ENCODE measurements at places on chromosomes 5 and 9. TPM values are rescaled to one million over a fixed set of nuclear protein-coding genes. Genes with fewer than 3 reads are reported as not detected.

DNA sequence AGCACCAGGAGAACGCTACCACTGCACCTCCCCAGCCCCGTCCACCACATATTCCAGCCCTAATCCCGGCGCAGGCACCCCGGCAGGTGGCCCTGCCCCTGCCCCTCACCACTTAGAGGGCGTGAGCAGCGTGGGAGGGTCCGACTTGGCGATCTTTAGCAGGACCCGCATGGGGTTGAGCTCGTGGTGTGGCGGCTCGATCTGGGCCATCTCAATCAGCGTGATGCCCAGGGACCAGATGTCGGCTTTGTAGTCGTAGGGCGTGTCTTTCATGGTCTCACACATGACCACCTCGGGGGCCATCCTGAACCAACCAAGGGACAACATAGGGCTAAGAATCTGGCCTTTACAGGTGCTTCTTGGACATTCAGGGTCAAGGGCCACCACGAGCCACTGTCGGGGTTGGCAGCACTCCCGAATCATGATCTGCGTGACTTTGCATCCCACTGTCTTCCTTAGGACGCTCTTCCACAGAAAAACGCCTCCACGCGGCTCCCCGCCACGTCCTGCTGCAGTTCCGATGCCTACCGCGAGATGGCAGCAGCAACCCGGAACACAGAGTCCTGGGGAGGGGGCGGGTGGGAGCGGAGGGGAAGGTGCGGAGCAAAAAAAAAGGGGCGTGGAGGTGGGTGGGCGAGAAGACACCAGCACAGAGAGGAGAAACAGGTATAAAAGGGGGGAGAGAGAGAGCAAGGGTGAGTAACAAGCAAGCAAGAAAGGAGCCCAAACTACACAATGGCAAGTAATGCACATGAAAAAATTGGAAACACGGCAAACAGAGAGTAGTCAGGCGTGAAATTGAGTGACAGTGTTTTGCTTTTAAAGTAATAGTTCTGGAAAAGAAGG, 81.3 kb downstream of the STK10 start:
- DNase-seq = no peak

DNA sequence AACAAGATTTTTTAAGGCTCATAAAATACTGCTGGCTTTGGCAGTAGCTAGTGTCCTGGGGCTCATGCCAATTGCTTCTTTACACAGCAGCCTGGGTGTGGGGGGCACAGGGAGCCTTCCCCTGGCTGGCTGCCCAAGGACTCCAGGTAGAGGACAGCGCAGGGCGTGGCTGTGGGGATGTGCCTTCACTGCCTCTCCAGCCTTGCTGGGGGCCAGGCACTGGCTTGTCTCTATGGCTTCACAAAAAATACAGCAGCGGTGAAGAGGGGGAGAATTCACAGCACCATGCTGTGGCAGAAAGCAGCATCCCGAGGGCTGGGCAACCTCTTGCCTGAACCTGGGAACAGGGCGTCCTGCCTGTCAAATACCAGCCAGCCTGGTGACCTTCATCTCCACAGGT, 57.4 kb downstream of the DAP start:
- DNase-seq = no peak

DNA sequence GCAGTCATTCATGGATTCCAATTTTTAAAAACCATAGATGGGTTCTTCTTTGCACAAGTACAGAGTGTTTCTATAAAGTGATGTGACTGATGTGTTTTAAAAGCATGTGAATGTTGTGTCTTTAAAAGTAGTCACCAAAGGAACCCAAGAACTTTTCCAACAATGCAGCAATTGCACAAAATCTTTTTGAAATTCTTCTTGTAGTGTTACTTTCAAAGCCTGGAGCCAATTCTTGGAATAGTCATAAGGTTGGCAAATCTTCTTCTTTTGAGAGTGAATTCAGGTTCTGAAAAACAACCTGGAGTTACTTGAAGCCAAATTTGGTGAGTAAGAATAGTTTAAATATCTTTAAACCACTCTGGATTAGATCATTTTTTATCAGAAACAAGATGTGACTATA, 10.5 kb downstream of the GRAMD2B start:
- no peak for DNase-seq

- DNase-seq = no peak
Observed at GRCh38 chr5:142777850-142778249, 7.7 kb downstream of the ARHGAP26 start.

GRCh38 chr9:75041041-75041440, 12.9 kb upstream of the CARNMT1 start:
- no peak for DNase-seq

DNA sequence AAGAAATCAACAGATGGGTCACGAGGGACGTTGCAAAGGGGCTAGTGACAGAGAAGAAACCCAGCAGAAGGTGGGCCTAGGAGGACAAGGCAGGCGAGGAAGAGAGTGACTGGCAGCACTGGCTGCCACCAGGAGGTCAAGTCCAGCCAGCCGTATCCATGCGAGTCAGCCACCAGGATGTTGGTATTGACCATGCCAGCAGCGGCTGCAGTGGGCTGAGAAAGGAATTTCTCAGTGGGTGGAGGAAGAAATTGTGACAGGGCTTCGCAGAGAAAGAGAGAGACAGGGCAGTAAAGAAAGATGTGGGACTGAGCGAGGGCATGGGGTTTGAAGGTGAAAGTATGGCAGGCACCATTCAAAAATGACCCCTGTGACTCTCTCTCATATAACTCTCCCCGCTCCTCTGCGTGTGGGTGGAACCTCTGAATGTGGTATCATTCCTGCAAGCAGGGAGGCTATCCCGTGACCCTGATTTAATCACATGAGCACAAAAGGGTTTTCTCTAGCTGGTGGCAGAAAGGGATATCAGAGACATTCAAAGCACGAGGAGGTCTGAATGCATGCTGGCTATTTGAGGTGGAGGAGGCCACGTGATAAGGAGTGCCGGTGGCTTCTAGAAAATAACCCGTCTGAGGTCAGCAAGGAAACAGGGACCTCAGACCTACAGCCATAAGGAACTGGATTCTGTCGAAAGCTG, 45.4 kb upstream of the FBXW11 start:
- no peak for DNase-seq

- no peak for DNase-seq
Observed at GRCh38 chr9:93317495-93318094, 133.7 kb downstream of the WNK2 start.

DNA sequence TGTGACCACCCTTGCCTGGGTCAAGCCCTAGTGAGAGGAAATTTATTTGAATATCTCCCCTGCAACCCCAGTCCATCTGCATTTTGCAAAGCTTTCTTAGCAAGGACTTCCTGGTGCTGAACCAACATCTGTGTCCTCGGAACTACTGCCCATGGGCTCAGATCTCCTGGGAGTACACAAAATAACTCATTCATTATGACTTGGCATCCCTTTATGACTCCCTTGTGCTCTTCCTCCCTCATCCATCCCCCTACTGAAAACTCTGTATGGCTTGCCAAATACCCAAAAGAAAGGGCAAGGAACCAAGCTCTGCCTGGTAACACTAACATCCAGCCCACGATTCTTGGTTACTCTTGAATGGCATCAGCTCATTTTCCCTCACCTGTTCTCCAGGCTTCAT, 368.5 kb downstream of the NTRK2 start:
- DNase-seq = no peak

DNA sequence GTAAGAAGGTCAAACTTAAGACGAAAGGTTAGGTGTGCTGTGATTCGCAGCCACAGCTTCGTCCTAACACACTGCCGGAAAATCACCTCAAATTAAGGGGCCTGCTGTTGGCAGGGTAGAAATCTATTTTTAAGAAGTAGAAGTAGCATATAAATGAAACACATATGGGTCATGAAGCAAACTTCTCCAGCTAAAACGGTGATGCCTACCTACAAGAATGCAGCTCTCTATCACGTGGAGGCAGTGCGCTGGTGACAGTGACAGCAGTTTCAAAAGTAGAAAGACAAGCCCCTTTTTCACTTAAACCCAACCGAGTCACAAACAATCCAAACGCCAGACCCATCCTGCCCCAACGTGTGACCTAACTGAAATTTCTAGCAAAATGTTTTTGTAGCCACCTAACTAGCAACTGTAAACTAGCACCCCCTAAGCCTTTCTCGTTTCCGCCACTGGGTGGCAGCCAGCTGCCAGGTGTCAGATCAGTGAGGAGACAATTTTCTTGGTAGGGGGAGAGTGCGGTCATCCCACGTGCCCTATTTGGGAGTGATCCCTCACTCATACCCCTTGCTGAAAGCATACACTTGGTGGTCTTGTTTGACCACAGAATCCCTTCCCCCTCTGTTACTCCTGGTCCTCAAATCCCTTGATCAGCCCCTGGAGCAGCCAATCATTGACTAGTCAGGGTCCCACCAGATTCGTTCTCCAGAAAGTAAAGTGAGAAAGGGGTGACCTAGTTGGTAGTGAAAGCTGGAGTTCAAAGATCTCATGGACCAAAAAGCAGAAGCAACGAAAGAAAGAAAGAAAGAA, 71.8 kb upstream of the MAMDC2 start:
- DNase-seq = peak; percentile 32

DNA sequence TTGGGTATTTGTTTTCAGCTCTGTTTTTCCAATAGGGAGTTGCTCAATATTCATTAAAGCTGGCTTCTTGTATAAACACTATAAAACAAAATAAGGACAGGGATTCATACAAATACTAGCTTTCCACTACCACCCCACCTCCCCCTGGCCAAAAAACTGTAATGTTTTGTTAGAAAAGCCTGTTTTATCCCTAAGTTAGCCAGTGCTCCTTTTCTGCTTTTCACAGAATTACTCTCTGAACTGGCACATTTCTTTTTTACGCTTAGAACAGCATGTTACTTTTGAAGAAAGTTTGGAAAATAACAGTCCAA, 147.4 kb upstream of the DMRT1 start:
- no peak for DNase-seq

- no peak for DNase-seq
Observed at GRCh38 chr9:108694170-108694569, 161.6 kb downstream of the ACTL7B start.

DNA sequence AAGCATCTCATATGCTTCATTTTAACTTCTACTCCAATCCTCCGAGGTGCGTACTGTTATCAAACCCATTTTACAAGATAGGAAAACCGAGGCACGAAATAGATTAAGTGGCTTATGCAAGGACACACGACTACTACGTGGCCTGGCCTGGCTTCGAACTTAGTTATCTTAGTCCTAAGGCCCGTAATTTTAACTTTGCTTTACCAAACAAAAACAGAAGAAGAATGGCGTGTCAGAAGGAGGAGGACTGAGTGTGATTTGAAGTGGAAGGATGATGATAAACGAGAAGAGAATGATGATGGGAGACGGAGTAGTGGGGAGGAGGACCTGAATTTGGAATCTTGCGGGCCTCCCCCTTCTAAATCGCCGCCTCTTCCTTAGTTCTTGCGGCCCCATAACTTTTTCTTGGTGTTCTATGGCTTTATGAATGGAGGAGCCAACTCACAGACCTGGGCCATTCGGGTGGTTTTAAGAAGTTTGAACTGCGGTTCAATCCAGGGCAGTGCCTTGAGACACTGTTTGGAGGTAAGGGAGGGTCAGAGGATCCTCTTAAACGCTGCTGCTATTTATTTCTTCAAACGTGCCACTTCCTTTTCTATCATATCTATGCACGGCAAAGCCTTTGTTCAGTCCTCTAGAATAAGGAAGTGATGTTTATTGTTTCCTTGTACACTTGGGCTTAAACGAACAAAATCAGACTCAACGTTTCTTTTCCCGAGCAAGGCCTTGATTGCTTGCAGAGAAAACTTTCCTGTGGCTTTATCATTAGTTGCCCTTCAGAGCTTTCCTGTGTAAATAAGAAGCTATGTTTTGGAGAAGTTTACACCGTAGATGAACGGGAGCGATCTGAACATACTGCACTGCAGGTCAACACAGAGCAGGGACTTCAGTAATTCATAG, 795 bp downstream of the CNOT8 start:
- DNase-seq = no peak

DNA sequence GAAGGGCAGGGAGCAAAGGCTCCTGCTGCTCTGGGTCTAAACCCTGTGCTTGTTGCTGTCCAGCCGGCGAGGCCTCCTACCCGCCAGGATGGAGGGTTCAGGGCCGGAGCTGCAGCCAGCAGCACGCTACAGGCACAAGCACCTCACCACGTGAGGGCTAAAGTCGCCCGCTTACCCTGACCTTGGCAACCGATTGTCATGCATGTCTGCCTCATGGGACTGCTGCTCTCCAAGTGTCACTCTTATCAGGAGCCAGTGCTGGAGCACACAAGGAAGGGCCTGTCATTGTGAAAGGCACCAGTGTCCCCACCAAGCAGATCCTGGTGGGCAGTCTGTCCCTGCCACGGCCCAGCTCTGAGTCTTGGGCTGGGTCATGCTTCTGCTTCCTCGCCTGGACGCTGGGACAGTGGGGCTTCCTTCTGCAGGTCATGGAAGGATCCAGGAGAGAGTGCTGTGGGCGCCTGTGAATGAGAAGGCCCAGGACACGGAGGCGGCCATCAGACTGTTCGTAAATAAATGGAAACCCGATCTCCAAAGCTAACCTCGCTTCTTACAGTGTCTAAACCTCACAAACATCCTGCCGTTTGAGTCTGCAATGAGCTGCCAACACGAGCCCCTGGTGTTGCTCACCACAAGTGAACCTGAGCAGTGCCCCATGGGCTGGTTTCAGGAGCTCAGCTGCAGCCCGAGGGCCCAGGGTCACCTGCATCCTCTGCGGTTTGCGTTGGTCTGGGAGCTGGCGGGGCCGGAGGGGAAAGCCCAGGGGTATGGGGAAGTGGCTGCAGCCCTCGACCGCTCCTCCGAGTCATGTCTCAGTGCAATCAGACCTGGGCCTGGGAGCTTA, 58.2 kb upstream of the RXRA start:
- no peak for DNase-seq

DNA sequence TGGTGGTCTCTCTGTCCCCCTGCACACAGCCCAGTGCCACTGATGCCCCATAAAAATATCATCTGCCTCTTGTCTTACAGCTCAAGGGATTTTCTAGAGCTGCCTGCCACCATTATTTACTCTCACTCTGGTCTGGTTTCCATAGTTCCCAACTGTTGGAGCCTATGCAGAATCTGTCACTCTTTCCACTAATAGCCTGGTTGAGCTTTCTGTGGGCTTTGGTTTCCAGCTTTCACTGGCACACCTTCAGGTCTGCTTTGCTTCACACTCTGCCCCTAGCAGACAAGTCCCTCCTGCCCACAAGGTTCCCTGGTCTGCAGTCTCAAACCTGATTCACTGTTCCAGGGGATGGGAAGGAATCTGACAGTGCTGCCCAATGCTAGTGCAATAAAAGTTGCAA, 103.0 kb upstream of the FTMT start:
- no peak for DNase-seq

DNA sequence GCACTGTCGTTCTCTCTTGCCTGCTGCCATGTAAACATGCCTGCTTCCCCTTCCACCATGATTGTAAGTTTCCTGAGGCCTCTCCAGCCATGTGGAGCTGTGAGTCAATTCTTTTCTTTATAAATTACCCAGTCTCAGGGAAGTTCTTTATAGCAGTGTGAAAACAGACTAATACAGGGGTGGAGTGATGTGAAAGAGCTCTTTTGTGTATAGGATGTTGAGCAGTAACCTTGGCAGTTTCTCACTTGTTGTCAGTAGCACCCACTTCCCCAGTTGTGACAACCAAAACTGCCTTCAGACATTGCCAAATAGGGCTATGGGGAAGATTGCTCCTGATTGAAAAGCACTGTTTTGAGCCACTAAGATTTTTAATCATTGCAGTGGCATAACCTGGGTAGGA, 552.2 kb upstream of the ZNF462 start:
- no peak for DNase-seq

PPP1R26 gene
- 29.1 TPM for polyA plus RNA-seq

ALDOB gene
- polyA plus RNA-seq = 923 TPM

SLC6A3 gene
- 0.72 TPM for polyA plus RNA-seq

SLC27A4 gene
- 19.0 TPM for polyA plus RNA-seq

LHX3 gene
- not detected for polyA plus RNA-seq

PTGES gene
- polyA plus RNA-seq = 5.3 TPM

PCDHGA9 gene
- 4.9 TPM for polyA plus RNA-seq

MRPS30 gene
- polyA plus RNA-seq = 72.2 TPM

TRPM3 gene
- 13.0 TPM for polyA plus RNA-seq

TMC1 gene
- 0.55 TPM for polyA plus RNA-seq

NRARP gene
- 5.3 TPM for polyA plus RNA-seq

MSANTD3 gene
- 22.3 TPM for polyA plus RNA-seq

PDE4D gene
- 20.8 TPM for polyA plus RNA-seq

Measured in right renal cortex interstitium (tissue), 3 donors.